ENCODE measurements at places on chromosomes 6 and 20.

- DNase-seq = no peak
Observed at GRCh38 chr6:71345476-71346333, 57.1 kb downstream of the OGFRL1 start.

DNA sequence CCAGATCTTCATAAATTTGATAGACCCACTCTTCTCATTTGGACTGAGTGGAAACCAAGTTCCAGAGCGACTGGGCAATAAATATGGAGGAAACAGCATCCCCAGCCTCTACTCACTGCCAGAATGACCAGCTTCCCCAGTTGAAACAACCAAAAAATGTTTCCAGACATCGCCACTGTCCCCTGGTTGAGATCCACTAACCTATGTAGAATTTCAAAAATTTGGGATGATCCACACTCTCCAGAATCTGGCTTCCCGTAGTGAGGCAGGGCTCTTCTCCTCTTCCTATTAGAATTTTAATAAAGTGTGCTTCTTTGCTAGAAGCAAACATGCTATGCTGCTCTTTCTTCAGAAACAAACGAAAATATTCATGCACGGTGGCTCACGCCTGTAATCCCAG, 287.0 kb upstream of the SUPT3H start:
- DNase-seq = no peak

DNA sequence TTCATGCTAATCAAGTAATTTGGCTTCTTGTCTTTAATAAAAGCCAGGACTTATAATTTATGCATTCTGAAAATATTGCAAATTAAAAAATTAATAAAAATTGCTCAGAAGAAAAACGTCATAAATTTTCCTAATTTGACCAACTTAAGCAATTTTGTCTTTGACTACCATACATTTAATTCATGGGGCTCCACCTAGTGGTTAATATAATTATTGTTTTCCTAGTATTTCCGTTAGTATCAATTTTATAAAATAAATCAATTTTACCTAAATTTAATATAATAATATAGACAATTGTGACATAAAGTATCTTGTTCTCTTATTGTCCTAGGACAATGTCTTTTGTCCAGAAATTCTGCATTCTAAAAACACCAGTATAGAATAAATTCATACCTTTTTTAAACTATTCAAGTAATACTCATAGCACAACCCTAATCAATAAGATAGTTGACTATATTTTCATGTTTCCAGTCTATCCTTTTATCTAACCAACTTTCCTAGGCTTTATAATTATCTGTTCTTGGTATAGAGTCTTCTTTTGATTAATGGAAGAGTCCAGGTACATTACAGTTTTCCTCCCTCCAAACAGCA, 319.9 kb downstream of the TRDN start:
- no peak for DNase-seq

DNA sequence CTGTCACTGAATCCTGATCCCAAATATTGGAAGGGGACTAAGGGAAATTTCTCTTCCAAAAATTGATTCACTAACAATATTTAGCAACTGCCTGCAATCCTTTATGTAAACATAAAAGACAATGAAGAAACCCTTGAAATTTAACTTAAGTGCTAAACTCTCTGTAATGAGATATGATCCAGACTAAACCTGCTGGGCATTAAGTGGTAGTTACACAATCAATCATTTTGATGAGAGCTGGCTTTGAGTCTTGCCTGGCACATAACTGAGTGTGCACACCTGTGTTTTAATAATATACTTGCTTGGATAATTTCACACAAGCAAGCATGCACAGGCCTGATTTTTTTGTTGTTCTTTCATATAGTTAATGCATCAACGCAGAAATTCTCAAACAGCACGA, 9.8 kb upstream of the ZFP64 start:
- no peak for DNase-seq

DNA sequence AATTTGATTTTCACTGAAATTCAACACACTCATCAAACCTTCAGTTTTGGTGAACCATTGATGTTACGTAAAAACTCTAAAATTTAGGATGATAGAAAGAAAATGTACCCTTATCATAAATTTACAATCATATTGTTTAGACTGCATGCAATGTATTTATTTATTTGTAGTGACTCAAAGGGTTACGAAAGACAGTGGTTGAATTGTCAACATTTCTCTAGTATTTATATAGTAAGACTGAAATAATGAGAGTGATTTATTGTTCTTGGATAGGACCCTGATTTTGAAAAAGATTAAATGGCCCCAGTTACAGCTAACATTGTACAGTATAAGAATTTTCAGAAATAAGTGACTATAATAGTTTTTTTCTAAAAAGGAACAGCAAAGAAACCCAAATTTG, 591.5 kb downstream of the RFPL4B start:
- DNase-seq = no peak

DNA sequence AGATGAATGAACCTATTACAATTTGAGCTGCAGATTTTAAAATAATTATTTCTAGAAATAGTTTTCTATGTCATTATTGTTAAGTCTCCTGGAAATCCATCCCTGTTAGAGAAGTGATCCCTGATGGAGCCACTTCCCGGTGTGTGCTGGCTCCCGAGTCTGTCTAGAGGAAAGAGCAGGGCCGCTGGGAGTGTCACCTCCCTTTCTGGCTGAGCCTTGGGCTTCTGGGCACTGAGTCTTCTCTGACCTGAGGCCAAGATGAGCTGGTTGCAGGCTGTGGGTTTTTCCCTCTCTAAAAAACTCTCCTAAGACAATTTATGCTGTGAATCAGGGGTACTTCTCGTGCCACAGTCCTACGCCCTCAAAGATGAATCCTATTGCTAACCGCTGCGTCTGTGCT, 28.8 kb upstream of the TCFL5 start:
- DNase-seq = no peak

- no peak for DNase-seq
Observed at GRCh38 chr6:144931172-144932035, 646.3 kb downstream of the UTRN start.

DNA sequence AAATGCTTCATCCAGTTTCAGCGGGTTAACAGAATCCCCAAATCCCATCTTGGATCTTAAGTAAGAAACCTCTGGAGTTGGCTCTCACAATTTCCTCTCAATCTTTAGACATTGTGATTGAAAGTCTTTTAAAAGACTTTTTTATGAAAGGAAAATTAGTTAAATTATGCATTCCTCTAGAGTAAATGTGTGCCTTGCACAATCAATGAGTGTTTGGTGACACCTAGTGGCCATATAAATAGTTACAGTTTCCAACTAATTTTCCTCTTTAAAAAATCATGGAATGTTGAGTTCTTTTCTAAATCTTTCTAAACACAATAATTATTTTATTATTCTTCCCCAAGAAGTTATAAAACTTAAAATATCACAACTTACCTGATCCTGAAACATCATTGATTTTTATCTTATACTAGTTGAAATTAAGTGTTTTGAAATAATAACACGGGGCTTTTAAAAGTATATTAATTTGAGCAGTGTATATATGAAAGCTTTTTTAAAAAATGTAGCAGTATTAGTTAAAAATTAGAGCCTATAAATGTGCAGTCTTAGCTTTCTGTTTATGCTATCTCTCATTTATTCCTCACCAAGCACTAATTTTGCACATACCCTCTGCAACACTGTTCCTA, 66.4 kb downstream of the PKHD1 start:
- DNase-seq = no peak

- no peak for DNase-seq
Observed at GRCh38 chr6:150312395-150312794, 56.4 kb upstream of the IYD start.

DNA sequence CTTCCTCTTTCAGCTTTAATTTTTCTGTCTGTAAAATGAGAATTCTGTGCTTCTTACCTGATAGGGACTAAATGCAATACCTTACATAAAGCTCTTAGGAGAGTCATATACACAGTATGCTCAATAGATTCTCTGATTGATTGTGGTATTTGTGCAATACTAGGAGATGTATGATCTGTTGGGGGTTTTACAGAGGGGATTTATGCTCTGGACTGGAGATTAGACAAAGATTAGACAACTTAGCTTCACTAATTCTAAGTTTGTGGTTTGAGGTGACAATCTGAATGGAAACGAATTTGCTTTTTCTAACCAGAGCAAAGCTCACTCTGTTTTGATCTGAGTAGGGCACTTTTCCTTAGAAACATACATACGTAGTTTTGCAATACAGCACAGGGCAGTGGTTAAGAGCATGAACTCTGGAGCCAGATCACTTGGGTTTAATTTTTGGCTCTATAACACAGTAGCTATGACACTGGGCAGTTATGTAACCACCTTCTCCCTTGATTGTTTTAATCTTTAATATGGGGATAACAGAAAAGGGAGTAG, 126.2 kb downstream of the RNF144B start:
- DNase-seq = no peak

DNA sequence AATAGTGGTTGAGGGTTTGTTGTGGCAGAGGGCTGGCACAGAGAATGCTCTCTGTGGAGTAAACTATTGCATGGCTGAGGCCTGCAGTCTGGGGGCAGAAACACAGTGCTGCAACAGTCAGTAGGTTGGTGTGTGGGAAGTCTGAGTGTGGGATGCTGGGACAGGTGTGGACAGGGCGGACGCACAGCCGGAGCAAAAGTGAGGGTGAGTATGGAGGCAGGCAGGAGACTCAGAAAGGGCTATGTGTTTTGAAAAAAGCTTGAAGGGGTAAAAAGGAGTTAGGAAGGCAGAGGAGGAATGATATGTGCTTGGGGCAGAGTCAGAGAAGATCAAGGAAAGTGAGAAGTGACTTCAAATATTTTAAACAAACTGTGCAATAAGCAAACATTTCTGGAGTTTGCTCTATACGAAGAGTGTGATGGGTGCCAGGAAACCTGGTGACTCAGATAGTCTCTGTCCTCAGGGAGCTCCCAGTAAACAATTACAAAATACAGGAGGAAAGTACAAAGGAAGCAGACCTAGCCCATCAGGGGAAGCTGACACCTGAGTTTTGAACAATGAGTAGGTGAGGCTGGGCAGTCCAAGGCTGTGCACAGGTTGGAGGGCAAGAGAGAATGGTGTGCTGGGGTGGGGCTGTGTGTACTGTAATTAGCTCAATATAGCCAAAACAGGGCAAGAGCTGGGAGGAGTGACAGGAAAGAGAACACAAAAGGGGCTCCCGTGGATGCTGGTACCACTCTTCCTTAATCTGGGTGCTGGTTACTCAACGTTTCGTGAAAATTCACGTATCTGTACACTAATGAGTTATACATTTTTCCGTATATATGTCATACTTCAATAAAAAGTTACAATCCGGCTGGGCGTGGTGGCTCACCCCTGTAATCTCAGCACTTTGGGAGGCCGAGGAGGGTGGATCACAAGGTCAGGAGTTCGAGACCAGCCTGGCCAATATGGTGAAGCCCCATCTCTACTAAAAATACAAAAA, 55.2 kb downstream of the PIGU start:
- no peak for DNase-seq

- DNase-seq = no peak
Observed at GRCh38 chr20:23404196-23404595, 17.1 kb downstream of the NAPB start.

Data from hippocampal formation (tissue), 2 donors.